Fibroblast of the aortic adventitia (primary cell): ENCODE measurements at places on chromosomes 1 and 21.

GRCh38 chr1:51247022-51247421 is 10.9 kb downstream of the RNF11 start:
- DNase-seq = no peak

GRCh38 chr1:165631342-165632151 is 513 bp downstream of the MGST3 start:
- DNase-seq = peak; percentile 72

DNA sequence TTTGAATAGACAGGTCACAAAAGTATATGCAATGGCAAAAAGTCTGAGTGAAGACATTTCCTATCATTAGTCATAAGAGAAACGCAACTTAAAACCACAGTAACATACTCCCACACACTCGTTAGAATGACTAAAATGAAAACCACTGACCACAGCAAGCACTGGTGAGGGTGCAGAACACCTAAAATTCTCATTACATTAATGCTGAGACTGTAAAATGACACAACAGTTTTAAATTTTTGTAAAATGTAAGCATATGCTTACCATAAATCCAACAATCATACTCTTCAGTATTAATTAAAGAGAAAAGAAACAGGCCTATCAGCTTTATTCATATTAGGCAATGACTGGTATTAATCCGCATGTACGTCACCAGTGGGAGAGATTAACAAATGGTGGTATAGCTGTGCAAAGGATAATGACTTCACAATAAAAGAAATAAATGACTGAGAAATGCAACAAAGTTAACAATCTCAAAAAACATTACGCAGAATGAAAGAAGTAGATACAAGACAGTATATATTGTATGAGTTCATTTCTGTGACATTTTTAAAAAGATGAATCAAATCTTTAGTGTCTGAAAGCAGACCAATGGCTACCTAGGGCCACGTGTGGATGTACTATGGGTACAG is 253.5 kb downstream of the AKT3 start:
- peak; percentile 86 for DNase-seq

DNA sequence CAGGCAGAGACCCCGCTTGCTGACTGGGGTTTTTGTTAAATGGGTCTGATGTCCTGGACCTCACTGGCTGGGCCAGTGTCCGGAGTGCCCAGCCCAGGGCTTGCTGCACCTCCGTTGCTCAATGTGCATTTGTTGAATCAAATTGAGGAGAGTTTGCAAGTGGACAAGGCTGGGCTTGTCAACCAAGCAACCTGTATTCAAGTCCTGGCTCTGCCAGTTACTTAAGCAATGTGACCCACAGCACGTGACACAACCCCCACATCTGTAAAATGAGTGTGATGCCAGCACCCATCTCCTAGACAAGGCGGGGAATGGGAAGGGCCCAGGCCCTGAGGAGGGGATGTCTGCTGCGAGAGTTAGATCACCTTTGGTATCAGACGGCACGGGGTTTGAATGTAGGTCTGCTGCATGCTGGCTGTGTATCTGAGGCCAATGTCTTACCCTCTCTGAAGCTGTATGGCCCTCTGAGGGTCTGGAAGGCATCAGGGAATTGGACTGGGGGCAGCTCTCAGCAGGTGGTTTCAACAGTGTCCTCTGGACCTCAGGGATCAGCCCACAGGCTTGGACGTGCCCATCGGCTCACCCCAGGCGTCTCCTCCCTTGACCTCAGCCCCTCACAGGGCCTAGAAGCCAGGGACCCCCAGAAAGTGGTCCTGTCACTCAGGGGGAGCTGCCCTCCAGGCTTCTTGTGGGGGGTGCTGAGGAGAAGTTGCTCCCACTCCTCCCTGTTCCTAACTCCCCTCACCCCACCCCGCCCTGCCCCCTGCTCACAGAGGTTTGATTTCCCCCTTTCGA is 51.0 kb upstream of the RUNX3 start:
- no peak for DNase-seq

DNA sequence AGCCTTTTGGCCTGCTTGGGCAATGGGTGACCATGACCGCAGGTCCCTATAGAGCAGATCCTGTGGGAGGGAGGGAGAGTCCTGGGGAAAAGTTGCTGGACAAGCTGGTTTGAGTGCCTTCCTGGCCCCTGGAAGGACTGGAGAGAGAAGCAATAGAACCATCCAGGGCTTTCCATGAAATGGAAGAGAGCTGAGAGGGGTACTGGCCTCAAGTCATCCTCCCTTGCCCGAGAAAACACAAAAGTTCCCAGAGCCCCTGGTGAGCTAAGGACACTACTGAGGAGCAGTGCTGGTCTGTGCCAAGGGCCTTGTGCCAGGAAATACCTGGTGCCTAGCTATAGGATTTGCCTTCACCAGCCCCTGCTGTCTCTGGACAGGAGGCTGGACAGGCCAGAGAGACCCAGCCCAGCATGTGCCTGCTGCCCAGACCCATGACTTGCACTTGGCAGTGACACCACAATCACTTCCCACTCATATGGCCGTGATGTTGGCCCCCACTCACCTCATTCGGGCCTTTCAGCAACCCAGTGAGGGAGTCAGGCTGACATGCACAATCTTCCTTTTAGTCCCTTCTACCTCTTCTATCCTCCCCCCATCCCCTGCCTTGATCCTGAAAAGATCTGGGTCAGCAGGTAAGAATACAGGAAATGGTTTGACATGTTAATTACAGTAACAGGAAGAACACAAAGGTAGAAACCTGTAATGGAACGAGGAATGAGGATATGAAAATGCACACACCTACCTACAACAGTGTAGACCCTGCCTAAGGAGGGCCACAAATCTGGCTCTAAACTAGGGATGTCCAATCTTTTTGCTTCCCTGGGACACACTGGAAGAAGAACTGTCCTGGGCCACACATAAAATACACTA is 7.0 kb downstream of the SH3BP5L start:
- DNase-seq = no peak

- DNase-seq = no peak
Measured at GRCh38 chr1:165191087-165191486, 165.4 kb downstream of the LMX1A start.

DNA sequence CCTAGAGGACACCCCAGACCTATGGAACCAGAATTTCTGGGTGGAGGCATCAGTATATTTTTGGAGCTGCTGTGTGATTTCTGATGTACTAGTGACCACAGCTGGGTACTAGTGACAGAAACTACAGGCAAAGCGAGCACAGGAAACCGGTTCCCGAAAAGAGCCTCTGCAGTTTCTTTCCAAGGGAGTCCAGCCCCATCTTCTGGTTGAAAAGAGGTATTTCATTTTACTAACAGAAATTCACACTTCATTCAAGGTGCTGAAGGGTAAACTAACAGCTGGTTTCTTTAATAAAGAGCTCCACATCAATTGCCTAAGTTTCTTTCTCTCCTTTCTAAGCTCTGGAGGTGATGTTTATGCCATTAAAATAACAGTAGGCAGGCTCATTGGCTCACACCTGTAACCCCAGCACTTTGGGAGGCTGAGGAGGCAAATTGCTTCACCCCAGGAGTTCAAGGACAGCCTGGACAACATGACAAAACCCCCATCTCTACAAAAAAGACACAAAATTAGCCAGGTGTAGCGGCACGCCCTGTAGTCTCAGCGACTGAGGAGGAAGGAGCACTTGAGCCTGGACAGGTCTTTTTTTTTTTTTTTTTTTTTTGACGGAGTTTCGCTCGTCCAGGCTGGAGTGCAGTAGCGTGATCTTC is 22.0 kb downstream of the THAP3 start:
- DNase-seq = peak; percentile 69

DNA sequence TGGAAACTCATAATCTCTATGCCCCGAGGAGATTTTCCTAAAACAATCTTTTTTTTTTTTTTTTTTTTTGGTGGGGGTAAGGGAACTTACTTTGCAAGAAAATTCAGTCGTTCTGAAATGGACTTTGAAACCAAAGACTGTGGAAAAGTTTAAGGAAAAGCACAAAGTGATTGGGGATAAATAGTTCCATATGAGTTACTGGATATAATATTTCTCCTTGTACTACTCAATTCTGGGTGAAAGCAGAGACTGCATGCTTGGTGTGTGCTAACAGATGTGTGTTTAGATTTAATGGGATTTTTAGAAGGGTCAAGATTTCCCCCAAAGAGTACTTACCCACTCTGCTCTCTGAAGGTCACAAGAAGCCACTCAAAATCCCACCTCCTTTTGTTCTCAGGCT is 204.9 kb upstream of the USP24 start:
- no peak for DNase-seq

DNA sequence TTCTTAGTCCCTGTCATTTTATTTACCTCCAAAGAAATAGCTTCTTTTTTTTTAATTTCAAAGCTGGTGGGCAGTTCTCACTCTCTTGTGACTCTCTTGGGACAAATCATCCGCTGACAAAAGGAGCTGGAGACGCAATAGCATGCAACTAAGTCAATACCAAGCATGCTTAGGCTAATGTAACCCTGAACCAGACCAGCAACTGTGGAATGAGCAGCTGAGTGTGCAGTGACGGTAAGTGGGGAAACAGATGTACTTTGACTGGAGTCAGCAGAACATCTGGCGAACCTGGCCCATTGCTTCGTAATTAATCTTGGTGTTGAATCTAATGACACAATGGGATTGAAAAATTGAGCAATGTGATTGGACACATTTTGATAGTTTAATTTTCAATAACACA is 280.7 kb upstream of the PLXNA2 start:
- DNase-seq = no peak

- no peak for DNase-seq
Measured at GRCh38 chr1:119338004-119338403, 30.6 kb upstream of the HAO2 start.

DNA sequence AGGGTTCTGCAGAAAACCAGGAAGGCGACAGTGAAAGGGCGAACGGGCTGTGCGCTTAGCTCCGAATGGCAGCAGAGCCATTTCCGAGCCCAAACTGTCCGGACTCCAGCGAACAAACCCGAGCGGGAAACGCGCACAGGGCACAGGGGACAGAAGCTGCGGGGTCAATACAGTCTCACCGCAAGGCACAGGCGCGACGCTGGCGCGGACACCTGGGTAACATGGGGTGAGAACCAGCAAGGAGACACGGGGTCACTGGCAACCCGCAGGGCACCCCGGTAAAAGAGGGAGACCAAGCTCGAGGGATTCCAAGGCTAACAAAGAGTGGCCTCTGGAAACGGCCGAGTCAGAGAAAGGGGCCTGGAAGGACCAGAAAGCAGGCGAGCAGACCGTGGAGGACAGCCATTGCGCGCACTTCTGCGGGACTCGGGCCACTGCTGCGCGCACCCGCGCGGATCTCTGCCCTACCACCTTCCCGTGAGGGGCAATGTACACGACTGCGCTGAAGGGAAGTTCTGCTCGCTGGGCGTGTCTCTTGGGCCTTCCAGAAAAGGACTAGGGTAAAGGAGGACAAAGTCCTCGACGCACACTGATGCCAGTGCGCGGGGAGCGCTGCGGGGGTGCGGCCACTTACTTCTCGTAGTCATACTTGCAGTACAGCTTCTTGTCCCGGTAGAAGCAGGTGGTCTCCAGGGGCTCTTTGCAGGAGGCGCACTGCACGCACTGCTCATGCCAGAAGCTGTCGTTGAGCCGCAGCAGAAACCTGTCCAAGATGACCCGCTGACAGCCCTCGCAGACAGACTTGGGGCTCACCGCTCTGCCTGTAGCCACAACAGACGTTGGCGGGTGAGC is 3.8 kb downstream of the LMX1A start:
- no peak for DNase-seq

GRCh38 chr1:223670458-223671159 is 5.1 kb upstream of the CAPN8 start:
- peak; percentile 31 for DNase-seq

DNA sequence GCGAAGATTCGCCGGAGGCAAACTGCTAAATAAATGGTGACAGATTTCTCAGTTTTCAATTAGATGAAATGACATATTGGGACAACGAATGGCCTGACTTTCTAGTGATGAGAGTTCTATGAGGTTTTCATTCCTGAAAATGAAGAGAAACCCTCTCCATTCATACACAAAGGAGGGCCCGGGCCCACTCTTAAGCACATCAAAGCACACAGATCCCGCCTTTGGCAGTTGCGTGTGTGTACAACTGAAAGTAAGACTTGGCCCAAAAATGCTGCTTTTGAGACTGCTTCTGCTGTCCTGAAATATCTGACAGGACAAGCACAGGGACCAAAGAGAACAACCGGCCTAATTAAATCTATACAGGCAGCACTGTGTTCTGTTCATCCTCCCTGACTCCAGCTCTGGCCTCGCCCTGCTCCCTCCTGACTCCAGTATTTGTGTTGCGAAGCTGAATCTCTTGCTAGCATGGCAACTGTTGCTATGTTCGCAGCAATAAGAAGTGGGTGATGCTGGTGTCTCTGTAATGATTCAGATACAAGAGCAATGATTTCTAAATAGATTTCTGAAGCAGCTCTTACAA is 7.4 kb downstream of the LRRC53 start:
- no peak for DNase-seq

- no peak for DNase-seq
Measured at GRCh38 chr1:58811303-58811702, 27.5 kb upstream of the JUN start.

DNA sequence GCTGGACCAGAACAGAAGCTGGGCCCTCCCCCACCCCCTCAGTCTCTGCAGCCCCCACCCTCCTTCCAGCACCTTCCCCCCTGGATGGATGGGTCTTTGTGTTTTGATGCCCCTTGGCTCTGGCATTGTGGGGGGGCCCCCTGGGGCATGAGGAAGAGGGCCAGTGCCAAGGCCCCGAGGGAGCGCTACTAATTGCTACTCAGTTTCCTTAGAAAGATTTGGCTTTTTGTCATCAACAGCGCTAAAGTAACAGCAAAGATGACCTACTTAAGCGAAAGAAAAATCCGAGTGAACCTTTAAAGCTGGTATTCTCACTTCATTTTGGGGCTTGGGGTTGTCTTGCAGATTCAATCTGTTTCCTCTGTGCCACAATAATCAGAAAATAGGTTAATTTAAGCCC is 63.5 kb downstream of the SKI start:
- no peak for DNase-seq

GRCh38 chr1:224559981-224560728 is 56.0 kb upstream of the CNIH3 start:
- no peak for DNase-seq

DNA sequence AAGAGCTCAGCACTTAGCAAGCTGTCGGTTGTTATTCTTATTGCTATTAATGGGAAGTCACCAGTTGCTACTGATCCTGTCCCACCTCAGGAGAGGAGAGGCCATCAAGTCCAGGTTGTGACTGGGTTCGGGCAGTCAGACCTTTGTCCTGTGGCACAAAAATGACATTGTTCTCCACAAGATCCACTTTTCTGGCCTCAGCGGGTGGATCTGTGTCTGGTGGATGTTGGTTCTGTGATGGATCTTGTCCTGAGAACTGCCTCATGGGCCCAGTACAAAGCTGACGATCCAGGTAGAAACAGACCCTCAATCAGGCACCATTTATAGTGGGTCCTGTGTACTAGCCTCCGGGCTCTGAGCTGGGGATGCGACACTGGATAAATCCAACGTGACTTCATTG is 26.9 kb downstream of the TRIM67 start:
- no peak for DNase-seq

GRCh38 chr1:227735539-227736285 is 477 bp downstream of the SNAP47 start:
- DNase-seq = no peak

DNA sequence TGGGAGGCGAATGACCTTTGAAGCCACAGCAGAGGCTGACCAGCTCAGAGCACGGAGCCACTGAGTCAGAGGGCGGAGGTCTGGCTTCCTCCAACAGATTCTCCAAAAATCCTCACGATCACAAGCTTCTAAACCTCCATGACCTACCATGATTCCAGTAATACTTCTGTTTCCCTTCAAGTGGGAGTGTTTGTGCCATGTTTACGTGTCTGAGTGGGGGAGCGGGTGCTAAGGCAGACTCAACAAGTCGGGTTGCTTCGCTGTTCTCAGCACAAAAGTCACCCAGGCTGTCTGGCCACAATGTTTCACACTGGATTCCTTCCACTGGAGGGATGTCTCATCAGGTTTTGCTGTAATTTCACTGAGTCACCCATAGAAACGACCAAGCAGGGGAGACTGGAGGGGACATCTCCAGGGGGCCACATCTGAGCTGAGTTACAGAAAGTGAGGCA is 86.2 kb downstream of the SLC66A1 start:
- peak; percentile 92 for DNase-seq
